GM23248 (cell line): ENCODE measurements at places on chromosomes 4 and X.

GRCh38 chr4:153788051-153788412 is 851 bp downstream of the SFRP2 start:
- no peak for DNase-seq

DNA sequence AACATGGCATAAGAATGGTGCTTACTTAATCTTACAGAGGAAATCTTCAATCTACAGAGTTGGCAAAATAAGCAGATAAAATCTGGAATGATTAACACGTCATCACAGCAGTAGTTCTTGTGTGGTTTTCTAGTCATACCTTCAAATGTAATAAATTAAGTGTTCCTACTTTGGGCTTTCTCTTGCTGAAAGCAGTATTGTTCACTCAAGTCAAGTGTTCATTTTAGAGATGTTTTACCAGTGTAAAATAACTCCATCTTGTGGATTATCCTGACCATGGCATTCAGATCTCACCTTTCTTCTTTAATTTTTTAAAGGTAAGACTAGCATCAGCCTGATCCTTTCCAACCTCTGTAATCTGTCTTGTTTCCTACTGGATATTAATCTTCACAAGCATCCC is 72.9 kb downstream of the ADAMTS3 start:
- DNase-seq: peak; percentile 24

GRCh38 chr4:80179637-80180161 is 17.6 kb upstream of the PRDM8 start:
- DNase-seq: no peak

GRCh38 chr4:15781427-15782095 is 3.4 kb downstream of the CD38 start:
- DNase-seq: no peak

DNA sequence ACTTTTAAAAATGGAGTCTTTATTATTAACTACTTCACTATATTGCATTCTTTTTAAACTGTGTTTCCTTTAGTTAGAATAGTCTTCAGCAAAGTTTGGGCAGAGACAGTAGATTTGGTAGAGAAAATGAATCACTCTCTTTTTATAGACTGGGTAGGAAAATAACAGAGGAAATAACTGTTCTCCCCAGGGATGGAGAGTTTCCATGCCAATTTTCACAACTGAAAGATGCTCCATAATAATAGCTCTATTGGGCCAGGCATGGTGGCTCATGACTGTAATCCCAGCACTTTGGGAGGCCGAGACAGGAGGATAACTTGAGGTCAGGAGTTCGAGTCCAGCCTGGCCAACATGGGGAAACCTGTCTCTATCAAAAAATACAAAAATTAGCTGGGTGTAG is 13.1 kb downstream of the HSD17B13 start:
- DNase-seq: peak; percentile 46

- DNase-seq: peak; percentile 61
These were observed 32.8 kb downstream of the FAM149A start for GRCh38 chr4:186137196-186137794.

DNA sequence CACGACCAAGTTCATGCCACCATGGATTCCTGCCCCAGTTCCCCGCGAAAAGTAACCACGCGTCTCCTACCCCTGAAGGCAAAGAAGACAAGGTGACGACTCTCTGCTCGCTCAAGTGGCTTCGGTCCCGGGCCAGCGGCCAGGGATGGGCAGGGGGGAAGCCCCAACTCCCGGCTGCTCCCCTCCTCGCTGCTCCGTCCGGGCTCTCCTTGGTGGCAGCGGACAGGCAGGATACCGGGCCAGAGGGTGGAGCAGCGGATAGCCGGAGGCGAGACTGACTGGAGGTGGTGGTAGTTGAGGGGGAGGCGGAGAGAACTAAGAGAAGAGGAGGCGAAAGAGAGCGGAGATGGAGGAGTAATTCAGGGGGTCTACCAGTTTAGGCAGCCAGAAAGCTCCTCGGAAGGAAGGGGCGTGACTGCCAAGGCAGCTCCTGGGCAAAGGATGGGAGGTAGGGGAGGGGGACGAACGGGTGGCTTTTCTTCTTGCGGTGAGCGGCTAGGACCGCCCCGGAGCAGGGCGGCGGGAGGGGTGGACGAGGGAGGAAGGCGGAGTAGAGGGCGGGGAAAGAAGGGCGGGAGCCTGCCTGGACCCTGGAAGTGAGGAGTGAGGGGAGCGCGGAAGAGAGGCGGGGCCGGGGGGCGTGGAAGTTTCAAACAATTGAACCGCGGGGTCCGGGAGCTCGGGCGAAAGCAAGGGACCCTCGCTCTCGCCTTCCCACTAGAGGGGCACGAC is at the start of gene AMOT:
Gene AMOT (minus strand): TSS at position 450 of the 732 bp plus-strand sequence. CDS start 17,705 bp downstream, outside the sequence.
- DNase-seq: peak; percentile 68

DNA sequence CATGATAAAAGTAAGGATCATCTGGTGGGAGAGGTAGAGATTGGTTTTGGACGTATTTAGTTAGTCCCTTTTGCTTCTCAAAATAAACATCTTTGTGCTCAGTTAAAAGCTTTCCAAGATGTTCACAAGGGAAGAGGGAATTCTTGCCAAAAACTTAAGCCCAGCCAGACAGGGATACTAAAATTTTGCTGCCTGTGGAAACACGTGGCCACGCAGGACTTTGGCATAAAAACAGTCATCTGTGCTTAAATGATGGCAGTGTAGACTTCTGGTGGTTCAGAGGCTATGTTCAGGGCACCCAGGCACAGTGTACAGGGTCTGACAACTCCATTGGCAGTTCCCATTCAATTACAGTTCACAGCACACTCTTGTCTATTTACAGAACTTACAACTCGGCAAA is 93.2 kb upstream of the JADE1 start:
- no peak for DNase-seq

DNA sequence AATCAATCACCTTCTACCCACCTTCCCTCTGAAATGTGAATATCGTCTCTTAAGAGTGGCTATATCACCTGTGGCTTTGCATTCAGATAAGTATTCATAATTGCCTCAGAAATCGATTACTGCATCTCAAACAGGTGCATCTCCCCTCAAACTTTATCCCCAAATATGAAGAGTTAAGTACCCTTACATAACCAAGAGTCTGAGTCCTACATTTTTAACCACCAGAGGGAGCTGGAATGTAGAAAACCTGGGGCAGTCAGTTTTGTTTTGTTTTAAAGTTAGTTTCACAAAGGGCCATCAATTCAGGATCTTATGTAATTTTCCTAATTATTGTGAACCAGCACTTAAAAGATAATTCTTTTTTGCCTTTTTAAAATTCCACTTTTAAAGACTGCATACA is 5.7 kb downstream of the TCEANC start:
- peak; percentile 67 for DNase-seq
